ENCODE measurements at places on chromosomes 6 and 20.

GRCh38 chr20:47500554-47500953 is 1.1 kb upstream of the NCOA3 start:
- no peak for DNase-seq

DNA sequence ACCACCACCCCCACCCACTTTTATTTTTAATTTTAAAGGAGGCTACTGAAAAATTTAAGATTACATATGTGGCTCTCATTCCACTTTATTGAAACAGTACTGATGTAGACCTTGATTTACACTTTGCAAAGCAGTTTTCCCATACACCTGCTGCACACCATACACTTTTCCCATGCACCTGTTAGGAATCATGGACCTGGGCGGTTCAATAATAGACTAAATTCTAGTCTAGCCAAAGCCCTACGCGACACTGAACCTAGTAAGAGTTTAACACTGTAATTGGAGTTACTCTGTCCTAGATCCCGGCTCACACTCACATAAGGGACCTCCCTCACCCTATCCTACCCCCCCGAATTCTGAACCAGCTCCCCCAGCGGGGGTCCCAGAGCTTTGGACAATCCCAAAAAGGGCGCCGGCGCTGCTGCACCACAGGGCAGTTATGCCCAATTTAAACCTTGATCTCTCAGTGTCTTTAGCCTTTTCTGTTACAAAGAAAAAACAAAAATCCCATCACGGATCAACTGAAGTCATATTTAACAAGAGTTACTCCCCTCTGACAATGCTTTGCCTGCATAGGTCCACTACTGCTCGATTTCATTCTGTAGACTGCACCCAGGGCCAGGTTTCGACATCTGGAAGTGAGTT is 2.4 kb upstream of the GCLC start:
- no peak for DNase-seq

- no peak for DNase-seq
Measured at GRCh38 chr6:15339081-15339480, 93.2 kb downstream of the JARID2 start.

GRCh38 chr20:16761305-16761829 is 13.2 kb downstream of the OTOR start:
- peak; percentile 44 for DNase-seq

GRCh38 chr6:71466362-71466761 is 177.8 kb downstream of the OGFRL1 start:
- DNase-seq, result no peak

DNA sequence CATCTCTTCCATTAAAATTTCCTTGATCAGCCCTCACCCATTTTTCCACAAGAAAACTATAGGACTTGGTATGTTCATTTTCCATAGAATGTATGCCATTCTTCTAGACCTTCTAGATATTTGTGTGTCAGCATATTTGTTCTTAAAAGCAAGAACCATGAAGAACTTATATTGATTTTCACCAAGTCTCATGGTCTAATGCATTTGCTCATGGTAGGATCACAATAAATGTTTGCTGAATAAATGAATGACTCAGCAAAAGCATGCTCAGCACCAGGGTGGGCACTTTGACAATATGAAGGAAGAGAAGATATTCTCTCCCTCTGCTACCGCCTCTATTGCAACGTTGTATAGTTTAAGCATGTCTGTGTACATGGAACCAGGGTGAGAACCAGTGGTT is 805.5 kb upstream of the SLC35B3 start:
- DNase-seq, result no peak

DNA sequence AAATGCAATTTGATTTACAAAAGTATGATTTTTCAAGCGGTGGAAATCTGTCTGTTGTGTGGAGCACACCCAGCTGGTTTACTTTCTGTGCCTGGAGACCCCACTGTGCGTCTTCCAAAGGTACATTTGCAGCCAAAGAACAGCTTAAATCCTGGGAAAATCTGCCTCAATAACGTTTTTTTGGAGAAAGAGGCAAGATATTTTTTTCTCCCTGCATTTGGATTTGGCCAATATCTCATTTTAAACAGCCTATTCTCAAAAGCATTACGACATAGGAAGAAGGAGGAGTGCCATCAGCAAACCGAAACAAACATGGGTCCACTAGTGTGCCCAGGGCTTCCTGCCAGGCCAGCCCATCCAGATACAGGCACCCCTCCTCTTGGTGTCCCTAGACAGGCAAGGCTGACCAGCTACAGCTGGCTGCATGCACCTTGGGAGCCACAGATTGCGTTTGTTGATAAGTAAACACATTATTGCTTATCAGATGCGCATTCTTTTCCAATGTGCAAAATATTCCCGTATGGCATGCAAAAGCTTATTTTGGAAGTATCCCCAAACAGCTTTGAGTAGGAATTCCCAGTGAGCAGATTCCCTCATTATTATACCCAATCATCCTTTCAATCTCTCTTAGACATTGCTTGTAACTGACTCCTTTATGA is 184.5 kb upstream of the MARCKS start:
- DNase-seq, result no peak

- no peak for DNase-seq
Measured at GRCh38 chr6:41967312-41968287, 26.0 kb upstream of the CCND3 start.

DNA sequence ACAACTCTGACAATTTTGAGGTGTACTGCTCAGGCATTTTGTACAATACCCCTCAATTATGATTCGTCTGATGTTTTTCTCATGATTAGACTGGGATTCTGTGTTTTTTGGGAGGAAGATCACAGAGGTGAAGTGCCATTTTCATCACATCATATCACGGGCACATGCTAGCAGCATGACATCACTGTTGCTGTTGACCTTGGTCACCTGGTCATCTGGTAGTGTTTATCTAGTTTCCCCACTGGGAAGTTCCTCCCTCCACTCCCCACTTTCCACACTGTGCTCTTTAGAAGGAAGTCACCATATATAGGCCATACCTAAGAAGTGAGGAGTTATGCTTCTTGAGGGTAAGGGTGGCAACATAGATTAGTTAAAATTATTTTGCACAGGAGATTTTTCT is 20.8 kb downstream of the GCM2 start:
- DNase-seq, result no peak

GRCh38 chr6:14664112-14664601 is 546.6 kb downstream of the CD83 start:
- no peak for DNase-seq

DNA sequence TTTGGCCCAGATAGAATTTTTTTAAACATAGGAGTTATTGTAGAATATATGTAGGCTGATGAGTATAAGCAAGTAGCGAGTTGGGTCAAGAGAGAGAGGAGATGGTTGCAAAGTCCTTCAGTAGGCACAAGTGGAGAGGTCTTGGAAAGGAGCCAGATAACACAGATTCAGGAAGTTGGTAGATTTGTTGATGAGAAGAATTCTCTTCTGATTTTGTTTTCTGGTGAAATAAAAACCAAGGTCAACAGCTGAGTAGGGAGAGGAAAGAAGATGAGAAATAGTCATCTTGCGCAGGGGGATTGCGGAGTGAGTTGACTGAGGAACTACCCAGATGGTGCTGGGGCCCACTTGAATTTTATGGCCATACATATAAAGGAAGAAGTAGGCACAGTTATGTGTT is 17.4 kb upstream of the CD83 start:
- no peak for DNase-seq
